ENCODE measurements at places on chromosomes 16 and 17. TPM values are rescaled to one million over a fixed set of nuclear protein-coding genes. Genes with fewer than 3 reads are reported as not detected.

Gene OR1A1
- total RNA-seq: not detected

Gene NUPR1
- 16.1 TPM for total RNA-seq

Gene HS3ST4
- not detected for total RNA-seq

Gene C1QTNF8
- not detected for total RNA-seq

Data from A549 treated with Hydrocortisone at 1 μM for 4 hours (cell line).